Left ventricle myocardium inferior (tissue), 1 donor: ENCODE measurements at places on chromosomes 5 and 9.
A peak's percentile ranks its signal among the peaks of the same experiment; 100 is the strongest.

DNA sequence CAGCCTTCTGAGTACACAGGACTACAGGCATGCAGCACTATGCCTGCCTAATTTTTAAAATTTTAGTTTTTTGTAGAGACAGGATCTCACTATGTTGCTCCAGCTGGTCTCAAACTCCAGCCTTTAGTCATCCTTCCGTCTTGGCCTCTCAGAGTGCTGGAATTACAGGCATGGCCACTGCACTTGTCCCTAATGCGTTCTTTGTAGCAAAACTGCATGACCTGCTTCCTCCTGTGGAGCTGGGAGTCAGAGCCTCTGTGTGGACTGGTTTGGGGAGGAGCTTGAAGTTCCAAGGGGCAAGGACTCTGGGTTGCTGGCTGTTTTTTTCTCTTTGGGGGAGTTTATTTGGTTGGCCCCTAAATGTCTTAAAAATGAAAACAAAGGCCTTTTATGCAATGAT lies 22.7 kb upstream of the ANKRD34B start:
- no peak for DNase-seq

GRCh38 chr5:157649101-157649500 lies 3.1 kb downstream of the SOX30 start:
- DNase-seq: no peak

- DNase-seq: peak; percentile 35
Observed at GRCh38 chr5:168076561-168076991, 214.9 kb upstream of the WWC1 start.

DNA sequence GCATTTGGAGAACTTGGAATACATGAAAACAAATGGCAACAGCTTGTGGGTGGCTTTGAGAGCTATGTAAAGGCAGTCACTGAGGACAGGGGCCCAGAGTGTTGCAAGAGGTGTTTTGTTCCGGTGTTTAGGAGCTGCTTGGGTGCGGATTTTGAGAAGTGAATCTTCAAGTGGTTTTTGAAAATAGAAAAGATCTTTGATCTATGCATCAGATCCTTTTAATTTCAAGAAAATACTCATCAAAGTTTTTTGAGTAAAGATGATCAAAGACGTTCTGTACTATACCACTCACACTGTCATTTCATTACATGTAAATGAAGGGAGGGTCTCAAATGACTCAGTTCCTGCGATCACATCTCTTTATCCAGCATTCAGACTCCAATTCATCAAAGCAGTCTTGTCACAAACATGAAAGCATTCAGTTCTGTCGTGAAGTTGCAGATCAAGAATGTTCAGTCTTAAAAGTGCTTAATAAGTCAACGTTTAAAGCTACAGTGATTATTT lies 112.5 kb downstream of the WDR41 start:
- no peak for DNase-seq

DNA sequence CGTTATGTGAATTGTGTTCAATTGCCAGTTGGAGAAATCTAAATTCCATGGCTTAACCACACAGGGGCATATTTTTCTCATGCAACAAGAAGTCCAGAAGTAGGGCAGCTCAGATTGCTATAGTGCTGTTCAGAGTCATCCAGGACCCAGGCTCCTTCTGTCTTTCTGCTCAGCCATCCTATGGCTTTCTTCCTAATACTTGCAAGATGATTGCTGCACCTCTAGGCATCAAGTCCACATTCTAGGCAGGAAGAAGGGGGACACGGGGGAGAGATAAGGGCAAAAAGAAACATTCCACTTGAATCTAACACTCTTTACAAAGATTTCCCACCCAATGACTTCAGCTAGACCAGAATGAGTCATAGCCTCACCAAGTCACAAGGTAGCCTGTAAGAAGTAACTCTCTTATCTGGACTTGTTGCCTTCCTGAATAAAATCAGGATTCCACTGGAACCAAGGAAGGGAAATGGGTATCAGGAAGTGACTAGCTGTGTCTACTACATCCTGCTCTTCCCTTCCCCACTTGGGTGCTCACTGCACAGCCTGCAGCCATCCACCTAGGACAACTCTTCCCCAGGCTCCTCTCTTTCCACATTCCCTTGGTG lies 5.3 kb downstream of the ERAP2 start:
- no peak for DNase-seq

DNA sequence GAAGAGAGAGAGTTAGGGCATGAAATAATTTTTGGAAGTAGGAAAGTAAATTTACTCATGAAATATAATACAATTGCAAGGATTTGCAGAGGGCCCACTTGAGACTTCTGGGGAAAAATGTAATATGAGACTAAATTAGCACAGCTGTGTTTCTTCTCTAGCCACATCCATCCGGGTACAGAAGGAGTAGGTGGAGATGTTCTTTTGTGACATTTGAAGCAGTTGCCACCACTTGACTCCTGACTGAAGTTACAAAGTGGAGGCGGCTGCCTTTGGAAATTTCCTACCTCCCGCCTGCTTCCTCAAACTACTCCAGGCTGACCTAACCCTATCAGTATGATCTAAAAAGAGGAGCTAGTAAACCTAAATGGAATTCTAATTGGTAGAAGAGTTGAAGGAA lies 58.1 kb upstream of the SHISAL2B start:
- DNase-seq: no peak

DNA sequence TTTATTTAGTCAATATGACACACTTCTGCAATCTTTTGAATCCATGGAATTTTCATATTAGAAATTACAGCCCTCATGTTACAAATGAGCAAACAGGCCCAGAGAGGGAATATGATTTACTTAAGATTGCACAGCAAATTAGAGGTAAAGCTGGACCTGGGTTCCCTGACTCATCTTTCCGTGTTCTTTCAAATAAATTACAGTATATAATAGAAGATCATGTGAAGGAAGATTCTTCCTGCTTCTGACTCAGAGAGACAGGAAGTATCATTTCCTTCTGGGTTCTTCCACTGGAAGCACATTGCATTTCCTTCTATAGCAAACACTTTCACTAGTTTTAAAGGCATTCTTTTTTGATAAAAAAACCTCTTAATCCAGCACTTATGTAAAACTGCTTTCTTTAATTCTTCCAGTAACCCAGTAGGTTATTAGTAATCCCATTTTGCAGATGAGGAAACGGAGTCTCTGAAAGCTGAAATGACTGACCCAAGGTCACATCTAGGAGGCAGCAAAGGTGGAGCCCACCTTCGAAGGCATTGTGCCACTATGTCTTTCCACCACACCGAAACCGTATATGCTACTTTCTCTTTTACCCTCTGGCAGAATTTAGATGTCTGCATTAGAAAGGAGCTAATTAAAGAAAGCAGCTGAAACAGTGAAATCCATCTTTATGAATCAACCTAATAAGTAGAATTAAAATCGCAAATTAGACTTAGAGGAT lies 566.7 kb upstream of the KLF4 start:
- no peak for DNase-seq

DNA sequence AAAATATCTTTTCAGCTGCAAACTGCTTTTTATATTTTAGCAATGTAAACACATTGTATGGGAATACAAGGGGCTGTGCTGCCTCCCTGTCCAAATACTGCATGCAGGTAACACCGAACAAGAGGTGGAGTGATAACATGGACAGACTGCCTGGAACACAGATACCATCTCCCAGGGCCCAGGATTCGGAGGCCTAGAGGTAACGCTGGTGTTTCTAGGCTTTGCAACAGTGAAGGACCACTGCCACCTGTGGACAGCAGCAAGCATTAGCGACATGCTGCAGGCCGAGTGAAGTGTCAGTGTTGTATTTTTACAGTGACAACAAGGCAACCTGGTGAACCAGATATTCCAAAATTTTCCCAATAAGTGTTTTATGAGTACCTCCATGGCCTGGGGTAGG lies 379.1 kb downstream of the DMRT2 start:
- peak; percentile 16 for DNase-seq

- DNase-seq: peak; percentile 59
Observed at GRCh38 chr9:93096131-93096802, at the start of gene CARD19. CARD19 (plus strand) TSS chr9:93096217; CDS start chr9:93096346, 129 bp downstream.

- no peak for DNase-seq
Observed at GRCh38 chr5:123105864-123106263, 16.8 kb downstream of the PRDM6 start.

- no peak for DNase-seq
Observed at GRCh38 chr5:16603701-16604100, 13.1 kb downstream of the RETREG1 start.

DNA sequence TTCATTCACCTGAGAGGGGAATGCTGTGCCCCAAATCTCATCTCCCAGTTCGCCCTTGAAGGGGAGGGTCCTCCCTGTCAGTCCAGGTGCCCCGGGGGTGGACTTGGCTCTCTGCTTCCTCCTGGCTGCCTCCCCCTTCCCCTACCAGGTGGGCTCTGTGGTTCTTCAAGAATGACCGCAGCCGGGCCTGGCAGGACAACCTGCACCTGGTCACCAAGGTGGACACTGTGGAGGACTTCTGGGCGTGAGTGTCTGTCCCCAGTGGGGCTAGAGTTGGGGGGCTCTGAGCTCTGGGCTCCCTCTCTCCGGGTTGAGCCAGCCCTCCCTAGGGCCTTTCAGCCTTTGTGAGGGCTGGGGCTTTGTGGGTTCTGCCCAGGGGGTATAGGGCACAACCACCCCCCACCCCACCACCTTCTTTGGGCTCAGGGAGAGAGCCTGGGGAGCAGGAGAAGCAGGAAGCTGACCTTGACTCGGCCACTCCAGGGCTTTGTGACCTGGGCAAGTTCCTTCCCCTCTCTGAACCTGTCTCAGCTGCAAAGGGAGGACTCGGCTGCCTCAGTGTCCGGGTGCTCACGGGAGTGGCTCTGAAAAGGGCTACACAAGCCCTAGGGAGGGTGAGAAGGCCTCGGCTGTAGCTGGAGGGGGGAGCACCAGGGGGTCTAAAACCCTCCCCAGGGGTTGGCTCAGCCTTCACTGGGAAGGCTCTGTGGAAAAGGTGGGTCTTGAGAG lies 3.6 kb upstream of the TSPAN17 start:
- no peak for DNase-seq

DNA sequence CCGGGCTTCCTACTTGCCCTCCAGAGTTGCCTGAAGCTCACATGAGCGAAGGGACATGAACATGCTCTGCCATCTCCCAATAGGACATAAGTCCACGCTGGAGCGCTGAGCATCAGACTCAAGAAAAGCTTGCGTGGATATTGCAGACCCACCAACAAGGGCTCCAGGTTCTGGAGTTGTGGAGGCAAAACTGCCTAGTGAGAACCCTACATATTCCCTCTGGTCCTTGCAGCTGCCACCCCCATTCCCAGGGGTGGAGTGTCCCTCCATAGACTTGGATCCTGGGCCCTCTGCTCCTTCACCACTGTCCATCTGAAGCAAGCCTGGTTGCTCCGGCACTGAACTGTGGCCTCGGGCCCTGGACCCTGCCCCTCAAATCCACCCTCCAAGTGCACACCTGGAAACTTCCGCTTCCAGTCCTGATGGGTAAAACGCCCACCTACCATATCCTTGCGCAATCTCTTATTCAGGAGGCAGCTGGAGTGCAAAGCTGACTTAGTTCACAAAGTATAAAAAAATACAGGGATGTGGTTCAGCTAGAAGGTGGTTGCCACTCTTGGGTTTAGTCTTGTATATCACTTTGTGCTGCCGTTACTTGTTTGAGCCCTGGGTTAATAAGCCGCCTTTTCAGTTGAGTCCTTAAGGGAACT lies 28.0 kb downstream of the HRH2 start:
- no peak for DNase-seq

DNA sequence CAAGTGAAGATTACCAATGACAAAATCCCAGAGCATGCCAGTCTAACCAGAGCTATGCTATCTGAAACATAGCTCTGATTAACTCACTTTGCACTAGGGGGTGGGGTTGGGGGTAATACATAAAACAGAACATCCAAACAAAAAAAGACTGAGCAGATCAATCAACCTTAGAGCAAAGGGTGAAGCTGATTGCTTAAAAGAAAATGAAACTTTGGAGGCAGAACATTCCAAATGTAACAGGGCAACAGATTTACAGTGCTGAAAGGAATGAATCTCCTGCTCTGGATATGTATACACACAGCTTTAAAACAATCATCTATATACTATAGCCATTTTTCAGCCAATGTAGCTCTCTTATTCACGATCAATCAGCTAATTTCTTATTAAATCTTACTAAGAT lies 4.9 kb downstream of the IL6ST start:
- DNase-seq: no peak

GRCh38 chr5:179137016-179137642 lies 77.0 kb downstream of the ZNF354C start:
- DNase-seq: no peak

DNA sequence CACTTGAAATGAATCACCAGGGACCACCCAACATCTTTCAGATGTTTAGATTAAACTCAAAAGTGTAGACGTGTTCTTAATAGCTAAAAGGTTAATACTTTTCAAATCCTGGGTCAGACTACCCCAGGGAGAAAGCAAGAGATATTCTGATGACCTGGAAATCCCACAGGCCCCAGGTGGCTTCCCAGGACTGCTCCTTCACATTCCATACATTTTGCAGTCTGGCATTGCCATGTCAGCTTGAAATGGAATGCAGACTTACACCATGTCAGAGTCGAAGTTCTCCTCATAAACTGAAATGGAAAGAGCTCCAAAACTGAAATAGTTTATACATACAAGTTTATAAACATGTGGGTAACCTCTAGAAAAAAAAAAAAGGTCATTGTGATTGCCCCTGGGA lies 61.5 kb downstream of the TMEM167A start:
- no peak for DNase-seq

- no peak for DNase-seq
Observed at GRCh38 chr9:89678396-89679015, 73.7 kb downstream of the GADD45G start.

DNA sequence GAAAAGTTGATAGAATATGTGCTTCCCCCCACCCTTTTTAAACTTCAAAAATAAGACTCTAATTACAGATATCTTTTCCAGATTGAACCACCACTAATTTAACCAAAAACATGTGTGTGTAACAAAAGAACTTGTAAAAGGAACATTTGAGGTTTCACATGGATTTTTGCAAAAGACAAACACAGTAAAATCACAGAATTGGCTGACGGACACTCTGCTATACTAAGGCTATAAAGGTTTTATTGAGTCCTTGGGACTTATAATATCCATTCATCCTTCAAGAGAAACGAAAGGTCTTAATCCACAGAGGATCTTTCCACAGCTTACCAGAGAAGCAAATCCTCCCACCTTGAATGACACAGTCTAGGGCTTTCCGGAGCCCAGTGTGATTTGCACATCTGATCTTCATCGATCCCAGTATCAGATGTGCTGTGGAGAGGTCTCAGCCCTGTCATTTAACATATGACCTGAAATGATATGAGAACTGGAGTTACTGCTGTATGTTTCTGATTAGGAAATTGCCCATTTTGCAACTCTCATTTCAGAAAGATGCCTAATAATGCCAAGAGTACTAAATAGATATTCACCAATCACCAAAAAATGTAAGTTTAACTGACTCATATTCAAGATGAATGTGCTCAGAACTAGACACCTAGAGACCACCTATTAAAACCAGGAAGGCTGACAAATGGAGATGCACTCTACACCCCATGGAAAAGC lies 256.5 kb upstream of the FBXL7 start:
- no peak for DNase-seq

DNA sequence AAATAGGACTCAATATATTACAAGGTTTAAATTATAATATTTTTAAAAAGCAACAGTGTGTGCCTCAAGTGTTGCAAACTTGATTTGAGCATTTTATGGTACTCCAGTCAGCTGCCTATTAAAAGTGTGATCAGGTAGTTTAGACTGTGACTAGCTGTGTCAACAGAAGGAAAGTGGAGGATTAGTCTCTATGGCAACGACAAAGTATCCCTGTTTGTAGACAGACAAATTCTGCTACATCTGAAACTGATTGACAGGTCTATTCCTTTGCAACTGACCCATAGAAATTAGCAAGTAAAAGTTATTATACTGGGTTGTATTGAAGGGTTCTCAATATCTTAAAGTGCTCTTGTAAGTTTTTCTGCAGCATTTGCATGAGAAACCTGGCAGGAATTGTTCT lies 249.8 kb upstream of the ARRDC3 start:
- no peak for DNase-seq
